ENCODE measurements at places on chromosomes 5 and 9.
A peak's percentile ranks its signal among the peaks of the same experiment; 100 is the strongest.

GRCh38 chr5:12332480-12332879, 428.2 kb upstream of the CTNND2 start:
- DNase-seq = no peak

GRCh38 chr9:117304549-117304948, 110.3 kb downstream of the ASTN2 start:
- DNase-seq = no peak

DNA sequence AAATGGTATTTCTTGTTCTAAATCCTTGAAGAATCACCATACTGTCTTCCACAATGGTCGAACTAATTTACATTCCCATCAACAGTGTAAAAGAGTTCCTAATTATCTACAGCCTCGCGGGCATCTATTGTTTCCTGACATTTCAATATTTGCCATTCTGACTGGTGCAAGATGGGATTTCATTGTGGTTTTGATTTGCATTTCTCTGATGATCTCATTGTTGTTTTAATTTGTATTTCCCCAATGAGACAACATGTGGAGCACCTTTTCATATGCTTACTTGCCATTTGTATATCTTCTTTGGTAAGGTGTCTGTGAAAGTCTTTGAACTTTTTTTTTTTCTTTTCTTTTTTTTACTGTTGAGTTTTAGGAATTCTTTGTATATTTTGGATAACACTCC, 473.6 kb downstream of the KCTD16 start:
- no peak for DNase-seq

DNA sequence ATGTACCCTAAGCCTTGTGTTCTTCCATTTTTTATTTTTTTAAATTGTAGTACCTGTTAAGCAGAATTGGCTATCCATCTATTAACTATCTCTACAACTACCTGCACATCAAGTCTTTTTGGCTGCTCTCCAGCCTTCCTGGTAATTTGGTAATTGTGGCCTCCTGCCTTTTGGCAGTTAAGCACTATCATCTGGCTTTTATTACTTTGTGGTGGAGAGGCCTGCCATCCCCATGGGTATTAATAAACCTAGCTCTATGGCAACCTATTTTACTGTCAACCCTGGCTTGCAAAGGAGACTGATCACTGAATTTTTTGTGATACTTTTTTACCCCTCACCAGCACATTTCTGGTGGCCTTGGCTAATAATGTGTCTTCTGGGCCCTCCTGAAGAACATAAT, 20.5 kb downstream of the SELENOP start:
- DNase-seq = no peak

DNA sequence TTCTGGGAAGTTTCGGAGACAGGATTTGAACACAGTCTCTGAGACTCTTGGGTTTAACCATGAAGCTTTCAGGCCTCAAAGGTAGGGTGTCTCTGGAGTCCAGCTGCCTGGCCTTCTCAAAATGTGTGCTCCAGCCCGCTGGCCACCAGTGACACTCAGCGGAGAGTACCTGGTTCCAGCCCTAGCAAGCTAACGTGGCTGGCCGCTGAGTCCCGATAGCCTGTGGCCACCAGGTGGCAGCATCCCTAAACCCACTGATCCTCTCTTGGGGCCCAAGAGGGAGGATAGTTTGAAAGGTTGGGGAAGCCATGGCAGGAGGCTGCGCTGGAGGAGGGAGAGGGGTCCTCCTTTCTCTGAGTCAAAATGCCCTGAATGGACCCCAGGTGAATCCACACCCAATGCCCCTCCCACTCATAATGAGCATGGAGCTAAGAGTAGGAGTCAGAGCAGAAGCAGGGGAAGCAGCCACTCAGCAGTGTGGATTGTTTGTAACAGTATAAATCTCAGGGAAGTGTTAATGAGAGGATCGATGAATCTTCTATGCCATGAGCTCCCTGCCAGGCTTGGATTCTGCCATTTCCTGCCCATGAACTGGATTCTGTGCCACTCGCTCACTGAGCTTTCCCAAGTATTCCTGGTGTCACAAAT, 5.4 kb upstream of the TIFAB start:
- peak; percentile 45 for DNase-seq

DNA sequence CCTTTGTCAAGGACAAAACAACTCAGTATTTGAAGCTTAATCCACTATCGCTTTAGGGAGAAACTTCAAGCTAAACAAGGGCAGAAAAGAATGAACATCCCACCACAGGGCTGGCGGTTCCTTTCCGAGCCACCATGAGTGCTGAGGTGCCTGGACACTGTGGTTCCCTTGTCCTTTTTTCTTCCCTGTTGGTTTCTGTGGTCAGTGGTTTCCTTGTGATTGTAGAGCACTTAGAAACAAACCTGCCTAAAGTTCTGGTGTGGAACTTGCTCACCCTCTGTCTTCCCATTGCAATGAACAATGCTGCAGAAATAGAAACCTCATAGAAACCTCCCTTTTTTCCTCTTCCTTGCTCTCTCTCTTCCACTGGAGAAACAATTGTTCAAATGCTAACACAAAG, 79.3 kb upstream of the TBC1D2 start:
- DNase-seq = no peak

DNA sequence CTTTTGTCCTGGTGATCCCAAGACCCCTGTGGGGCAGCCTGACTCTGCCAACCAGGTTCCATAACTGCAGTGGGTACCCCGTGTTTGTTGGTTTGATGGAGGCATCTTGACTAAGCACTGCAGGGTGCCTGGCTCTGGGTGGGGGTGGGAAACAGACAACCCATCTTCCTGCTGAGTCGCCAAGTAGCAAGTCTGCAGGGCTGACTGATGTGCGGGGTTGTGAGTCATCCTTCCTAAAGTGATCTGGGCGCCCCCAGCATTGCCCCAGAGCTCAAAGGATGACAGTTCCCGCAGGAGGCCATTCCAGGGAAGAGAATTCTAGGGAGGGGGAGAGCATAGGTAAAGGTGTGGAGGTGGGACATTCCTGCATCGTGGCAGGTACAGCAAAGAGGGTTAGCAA, 23.5 kb downstream of the DAB2IP start:
- no peak for DNase-seq

- DNase-seq = no peak
Measured at GRCh38 chr9:82488313-82489200, 500.0 kb downstream of the SPATA31D1 start.
